ENCODE measurements at places on chromosomes 12 and 14.

DNA sequence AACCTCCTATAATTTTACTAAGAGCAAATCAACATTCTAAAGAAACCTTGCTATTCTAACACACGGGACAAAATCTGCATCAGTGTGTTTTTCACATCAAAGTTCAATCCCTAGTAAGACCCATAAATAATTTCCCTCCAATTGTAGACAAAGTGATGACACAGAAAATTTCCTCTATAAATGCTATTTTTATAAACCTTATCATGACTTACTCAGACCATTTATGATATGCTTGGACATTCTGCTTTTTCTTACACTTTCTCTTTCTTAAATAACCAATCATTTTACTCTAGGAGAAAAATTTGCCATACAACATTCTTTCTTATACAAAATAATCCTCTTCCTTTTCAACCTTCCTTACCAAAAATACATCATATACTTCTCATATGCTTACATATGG, 67.0 kb downstream of the SDR9C7 start:
- DNase-seq = no peak

- no peak for DNase-seq
Measured at GRCh38 chr12:130227641-130228040, 65.4 kb downstream of the FZD10 start.

DNA sequence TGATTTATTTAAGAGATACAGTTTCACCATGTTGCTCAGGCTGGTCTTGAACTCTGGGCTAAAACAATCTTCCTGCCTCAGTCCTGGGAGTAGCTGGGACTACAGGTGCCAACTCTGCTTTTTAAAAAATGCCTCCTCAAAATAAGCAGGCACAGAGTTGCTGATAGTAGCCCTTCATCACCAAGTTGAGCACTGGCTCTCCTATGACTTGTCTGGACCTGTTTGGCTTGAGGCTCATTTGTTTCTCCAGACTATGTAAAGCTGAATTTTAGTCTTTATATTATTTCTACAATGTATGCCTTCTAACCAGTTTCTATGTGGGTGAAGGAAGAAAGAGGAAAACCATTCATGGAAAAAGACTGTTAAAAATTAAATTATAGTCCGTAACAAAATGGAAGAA, 39.5 kb upstream of the RAD51AP1 start:
- no peak for DNase-seq

GRCh38 chr14:79544698-79545070, 666.6 kb downstream of the DIO2 start:
- peak; percentile 16 for DNase-seq

DNA sequence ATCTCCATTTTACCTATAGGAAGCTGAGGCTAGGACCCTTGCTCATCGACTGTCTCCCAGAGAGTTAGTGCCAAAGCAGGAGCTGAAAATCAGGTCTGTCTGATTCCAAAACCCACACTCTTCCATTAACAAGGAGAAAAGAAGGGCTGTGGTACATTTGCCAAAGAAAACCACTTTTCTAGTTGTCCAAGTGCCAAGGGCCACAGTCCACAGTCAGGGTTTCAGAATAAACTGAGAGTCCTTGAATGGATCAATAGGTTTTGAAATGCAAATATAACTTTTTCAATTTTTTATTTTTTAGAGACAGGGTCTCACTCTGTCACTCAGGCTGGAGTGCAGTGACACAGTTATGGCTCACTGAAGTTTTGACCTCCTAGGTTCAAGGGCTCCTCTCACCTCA, 55.4 kb upstream of the ZFP36L1 start:
- no peak for DNase-seq

DNA sequence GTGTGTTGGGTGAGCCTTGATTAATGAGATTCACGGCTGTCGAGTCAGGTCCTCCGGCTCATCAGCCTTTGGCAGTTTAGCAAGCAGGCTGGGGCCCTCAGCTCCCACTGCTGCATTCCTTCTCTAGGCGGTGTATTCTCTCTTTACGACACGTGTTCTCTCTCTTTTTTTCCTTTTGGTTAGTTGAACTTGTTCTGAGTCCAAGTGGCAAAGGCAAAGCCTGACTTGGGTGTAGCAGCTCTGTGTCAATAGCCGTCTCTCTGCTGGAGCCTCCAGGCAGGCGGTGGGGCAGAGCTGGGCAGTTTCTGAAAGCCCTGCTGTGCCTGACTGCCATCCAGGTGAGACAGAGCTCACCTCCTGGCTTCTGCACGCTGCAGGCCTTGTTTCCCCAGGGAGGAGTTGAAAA, 46.6 kb downstream of the SUSD6 start:
- DNase-seq = no peak

DNA sequence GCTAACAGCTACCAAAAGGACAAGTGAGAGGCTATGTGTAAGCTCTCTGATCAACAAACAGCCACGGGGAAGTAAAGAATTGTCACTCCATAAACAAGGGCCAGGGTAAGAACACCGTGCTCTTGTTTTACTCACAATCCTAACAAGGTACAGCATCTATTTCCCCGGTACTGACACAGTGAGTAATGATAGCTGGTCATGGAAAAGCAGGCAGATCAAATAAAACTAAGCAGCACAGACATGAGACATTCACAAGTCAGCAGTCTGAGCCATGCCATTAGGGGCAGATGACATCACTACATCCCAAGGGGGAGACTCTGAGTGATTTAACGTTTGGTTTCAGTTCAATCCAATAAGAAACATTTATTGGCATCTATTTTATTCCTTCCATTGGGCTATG, 54.4 kb downstream of the ARL6IP4 start:
- DNase-seq = no peak

DNA sequence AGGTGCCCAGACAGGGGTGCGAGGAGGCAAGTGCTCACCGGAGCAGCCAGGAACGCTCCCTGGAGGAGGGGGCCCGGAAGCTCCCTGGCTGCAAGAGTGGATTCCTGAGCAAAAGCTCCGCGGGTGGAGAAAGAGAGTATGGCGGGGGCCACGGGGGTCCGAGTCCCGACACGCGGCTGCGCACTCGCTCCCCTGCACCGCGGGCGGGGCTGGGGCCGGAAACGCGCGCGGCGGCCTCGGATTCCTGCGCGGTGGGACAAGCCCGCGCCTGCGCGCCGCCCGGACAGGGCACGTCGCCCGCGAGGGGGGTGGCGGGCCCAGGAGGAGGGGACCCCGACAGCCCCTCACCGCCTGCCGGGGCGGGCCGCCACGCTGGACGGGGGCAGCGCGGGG, 27.8 kb upstream of the GPR132 start:
- DNase-seq = no peak

- no peak for DNase-seq
Measured at GRCh38 chr14:67987606-67988005, 168.0 kb downstream of the RAD51B start.

DNA sequence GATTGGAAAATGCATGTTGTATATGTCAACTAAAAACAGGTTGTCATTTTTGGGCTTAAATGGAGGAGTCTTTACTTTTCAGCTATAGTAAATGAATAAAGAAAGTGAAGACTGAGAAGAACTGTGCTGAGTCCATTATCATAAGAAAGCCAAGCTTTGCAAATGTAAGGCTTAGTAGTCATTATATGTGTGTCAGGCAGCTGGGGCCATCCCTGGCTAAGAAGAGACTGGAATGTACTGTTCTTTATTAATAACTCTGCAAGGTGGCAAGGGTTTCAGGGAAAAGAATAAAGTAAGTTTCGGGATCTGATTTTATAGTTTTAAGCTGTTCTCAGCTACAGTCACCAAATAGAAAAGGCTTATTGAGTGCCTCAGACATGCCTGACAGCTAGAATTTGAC, 48.7 kb downstream of the SRGAP1 start:
- no peak for DNase-seq

DNA sequence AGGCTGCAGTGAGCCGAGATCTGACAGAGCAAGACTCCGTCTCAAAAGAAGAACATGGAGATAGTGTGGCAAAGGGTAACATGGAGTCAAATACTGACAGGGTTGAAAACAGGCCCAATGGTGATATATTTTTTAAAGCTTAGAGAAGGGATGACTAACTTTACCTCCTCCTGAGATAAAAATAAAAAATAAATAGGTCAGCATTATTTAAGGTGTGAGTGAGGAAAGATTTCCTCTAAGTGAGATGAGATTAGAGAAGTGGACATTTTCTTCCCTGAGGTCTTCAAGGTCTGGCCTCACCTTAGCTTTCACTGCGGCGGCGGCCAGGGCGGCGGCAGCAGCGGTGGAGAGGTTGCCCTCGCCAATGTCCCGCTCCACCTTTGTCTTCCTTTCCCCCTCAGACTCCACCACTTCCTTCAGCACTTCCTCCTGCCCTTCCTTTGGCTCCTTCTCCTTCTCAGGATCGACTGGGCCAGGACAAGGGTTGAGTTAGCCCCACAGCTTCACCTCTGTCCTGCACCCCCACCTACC, 11.1 kb downstream of the MYL6 start:
- no peak for DNase-seq
